Smooth muscle cell of the coronary artery (primary cell): ENCODE measurements at places on chromosomes 12 and 14. TPM values are rescaled to one million over a fixed set of nuclear protein-coding genes. Genes with fewer than 3 reads are reported as not detected.

Gene WSCD2
- not detected in 2 replicates for total RNA-seq

Gene KCNJ8
- 7.1 and 8.9 TPM in 2 replicates for total RNA-seq

Gene NPFF
- total RNA-seq: not detected in 2 replicates

Gene PIANP
- under 0.01 and 0.38 TPM in 2 replicates for total RNA-seq

Gene CHPT1
- 13.7 and 18.6 TPM in 2 replicates for total RNA-seq

Gene RACGAP1
- 23.1 and 23.2 TPM in 2 replicates for total RNA-seq

Gene KRT78
- not detected in 2 replicates for total RNA-seq

Gene BCL2L14
- not detected in 2 replicates for total RNA-seq

Gene ACOT2
- 15.2 and 32.5 TPM in 2 replicates for total RNA-seq

Gene ANP32D
- not detected in 2 replicates for total RNA-seq

Gene DYNC1H1
- 409 and 784 TPM in 2 replicates for total RNA-seq

Gene OAS2
- 4.0 and 6.7 TPM in 2 replicates for total RNA-seq

Gene IGF1
- total RNA-seq: 6.7 TPM in 1 of 2 replicates, not detected in the other

Gene NTS
- not detected in 2 replicates for total RNA-seq

Gene DPPA3
- not detected in 2 replicates for total RNA-seq

Gene ARPC3
- total RNA-seq: 79.9 and 229 TPM in 2 replicates

Gene PDE3A
- 2.7 and 32.4 TPM in 2 replicates for total RNA-seq

Gene AP4S1
- 1.2 and 2.3 TPM in 2 replicates for total RNA-seq

Gene CCDC175
- not detected in 2 replicates for total RNA-seq

Gene KRT77
- not detected in 2 replicates for total RNA-seq

Gene KRT71
- total RNA-seq: not detected in 2 replicates

Gene RNASE4
- total RNA-seq: 20.3 and 46.0 TPM in 2 replicates

Gene HCAR1
- under 0.01 and 0.35 TPM in 2 replicates for total RNA-seq

Gene RPL10L
- total RNA-seq: not detected in 2 replicates

Gene DERA
- 27.7 and 31.4 TPM in 2 replicates for total RNA-seq

Gene NELL2
- total RNA-seq: not detected in 2 replicates

Gene HCAR2
- under 0.01 TPM in 1 of 2 replicates, not detected in the other for total RNA-seq

Gene STYK1
- 0.15 and 0.82 TPM in 2 replicates for total RNA-seq

Gene SPIC
- not detected in 2 replicates for total RNA-seq

Gene RPGRIP1
- under 0.01 TPM in 1 of 2 replicates, not detected in the other for total RNA-seq

Gene ACVRL1
- total RNA-seq: 109 and 133 TPM in 2 replicates

Gene SLC6A12
- 0.15 TPM in 1 of 2 replicates, not detected in the other for total RNA-seq

Gene LAG3
- 0.15 TPM in 1 of 2 replicates, not detected in the other for total RNA-seq

Gene ST8SIA1
- 0.30 and 5.6 TPM in 2 replicates for total RNA-seq

Gene RAD52
- 10.7 and 28.3 TPM in 2 replicates for total RNA-seq

Gene NANOG
- not detected in 2 replicates for total RNA-seq

Gene PLEK2
- total RNA-seq: 2.0 and 18.6 TPM in 2 replicates

Gene PDZRN4
- total RNA-seq: 1.1 TPM in 1 of 2 replicates, not detected in the other

Gene OR9K2
- not detected in 2 replicates for total RNA-seq

Gene TAOK3
- 21.7 and 53.9 TPM in 2 replicates for total RNA-seq

Gene OTX2
- total RNA-seq: not detected in 2 replicates

Gene KICS2
- 3.0 and 4.4 TPM in 2 replicates for total RNA-seq

Gene NEUROD4
- not detected in 2 replicates for total RNA-seq

Gene KRT3
- not detected in 2 replicates for total RNA-seq

Gene RAD9B
- total RNA-seq: 0.30 TPM in 1 of 2 replicates, not detected in the other

Gene CCDC60
- total RNA-seq: not detected in 2 replicates

Gene KLHDC1
- 2.9 and 9.4 TPM in 2 replicates for total RNA-seq

Gene WNT5B
- total RNA-seq: 2.9 and 28.5 TPM in 2 replicates

Gene RHNO1
- 4.7 and 13.8 TPM in 2 replicates for total RNA-seq
